Fibroblast of upper back skin (primary cell): ENCODE measurements at places on chromosomes 2 and 18.
A peak's percentile ranks its signal among the peaks of the same experiment; 100 is the strongest.

- DNase-seq = no peak
These were observed 668 bp upstream of the ANKRD12 start for GRCh38 chr18:9135912-9136314.

DNA sequence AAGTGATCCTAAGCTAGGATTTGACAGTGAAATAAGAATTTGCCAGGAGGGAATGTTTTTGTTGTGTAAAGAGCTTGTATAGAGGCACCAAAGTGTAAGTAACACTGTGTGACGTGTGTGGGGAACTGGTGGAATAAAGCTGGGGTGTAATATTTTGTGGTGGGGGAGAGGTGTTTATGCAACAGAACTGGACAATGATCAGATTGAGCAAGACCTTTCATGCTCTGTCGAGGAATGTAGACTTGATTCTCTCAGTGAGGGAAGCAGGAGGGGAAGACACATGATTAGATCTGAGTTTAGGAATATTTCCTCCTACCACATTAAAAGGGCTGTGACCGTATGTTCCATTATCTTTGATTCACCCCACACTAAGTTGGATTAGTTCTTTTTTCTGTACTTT, 43.6 kb downstream of the EFEMP1 start:
- DNase-seq = peak; percentile 59

GRCh38 chr2:42977270-42978174, 185.1 kb upstream of the HAAO start:
- no peak for DNase-seq

DNA sequence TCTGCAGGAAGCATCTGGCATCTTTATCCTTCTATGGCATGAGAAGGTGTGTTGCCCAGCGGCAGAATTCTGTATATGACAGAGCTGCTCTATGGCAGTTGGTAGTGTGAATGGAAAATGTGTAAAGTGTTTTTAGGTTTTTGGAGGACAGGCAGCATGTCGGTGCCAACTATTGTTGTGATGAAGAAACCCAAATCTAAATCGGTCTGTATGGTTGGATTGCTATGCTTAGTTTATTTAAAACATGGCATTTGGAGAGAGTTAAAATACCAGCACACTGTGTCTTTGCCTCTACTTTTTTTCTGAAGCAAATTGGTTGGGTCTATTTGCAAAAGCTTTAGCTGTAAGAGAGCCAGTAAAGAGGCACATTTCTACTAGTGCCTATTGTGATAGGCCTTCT, 136.7 kb downstream of the CTNNA2 start:
- no peak for DNase-seq

DNA sequence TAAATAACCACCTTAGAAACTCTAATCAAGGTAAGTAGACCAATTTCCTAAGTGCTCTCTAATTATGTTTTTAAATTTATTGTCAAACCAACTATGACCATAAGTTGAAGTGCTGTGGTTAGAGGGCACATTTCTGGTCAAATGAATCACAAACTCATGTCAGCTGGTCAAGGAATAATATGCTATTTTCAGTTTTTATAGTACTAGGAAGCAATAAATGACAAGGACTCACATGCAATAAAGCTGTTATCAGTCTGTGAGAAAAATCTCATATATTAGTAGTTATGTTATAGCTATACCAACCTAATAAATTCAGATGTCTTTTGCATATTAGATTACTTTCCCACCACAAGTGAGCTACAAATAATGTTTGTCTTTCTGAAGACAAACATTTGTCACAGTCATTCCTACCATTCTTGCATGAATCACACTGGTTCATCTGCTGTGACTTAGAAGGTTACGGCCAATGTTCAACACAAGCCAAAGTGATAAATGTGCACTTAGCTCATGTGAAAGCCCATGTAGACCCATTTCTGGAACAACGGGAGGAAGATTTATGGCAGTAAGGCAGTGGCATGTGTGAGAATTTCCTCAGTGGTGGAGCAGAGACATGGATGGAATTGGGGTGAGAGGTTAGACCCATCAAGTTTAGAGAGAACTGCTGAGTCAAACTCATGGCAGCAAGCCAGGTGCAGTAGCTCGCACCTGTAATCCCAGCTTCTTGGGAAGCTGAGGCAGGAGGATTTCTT, 27.4 kb upstream of the CCNYL1 start:
- peak; percentile 74 for DNase-seq

DNA sequence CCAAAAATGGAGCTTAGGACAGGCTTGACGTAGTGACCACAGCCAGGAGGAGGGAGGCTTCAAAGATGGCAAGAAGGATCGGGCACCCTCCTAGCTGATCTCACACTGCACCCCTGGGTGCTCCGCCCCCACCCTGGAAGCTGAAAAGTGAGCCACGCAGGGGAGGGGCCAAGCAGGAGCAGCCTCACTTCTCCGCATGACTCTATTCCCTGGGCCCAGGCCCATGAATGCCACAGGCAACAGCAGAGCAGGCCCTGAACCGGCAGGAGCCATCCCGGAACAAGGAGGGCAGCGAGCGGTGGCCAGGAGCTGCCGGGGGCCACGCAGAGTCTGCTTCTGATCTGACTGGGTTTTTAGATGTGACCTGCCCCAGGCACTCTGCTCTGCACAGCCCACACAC, 30.0 kb downstream of the BIN1 start:
- no peak for DNase-seq

- peak; percentile 48 for DNase-seq
These were observed 10.5 kb downstream of the MAP3K2 start for GRCh38 chr2:127377262-127377661.

DNA sequence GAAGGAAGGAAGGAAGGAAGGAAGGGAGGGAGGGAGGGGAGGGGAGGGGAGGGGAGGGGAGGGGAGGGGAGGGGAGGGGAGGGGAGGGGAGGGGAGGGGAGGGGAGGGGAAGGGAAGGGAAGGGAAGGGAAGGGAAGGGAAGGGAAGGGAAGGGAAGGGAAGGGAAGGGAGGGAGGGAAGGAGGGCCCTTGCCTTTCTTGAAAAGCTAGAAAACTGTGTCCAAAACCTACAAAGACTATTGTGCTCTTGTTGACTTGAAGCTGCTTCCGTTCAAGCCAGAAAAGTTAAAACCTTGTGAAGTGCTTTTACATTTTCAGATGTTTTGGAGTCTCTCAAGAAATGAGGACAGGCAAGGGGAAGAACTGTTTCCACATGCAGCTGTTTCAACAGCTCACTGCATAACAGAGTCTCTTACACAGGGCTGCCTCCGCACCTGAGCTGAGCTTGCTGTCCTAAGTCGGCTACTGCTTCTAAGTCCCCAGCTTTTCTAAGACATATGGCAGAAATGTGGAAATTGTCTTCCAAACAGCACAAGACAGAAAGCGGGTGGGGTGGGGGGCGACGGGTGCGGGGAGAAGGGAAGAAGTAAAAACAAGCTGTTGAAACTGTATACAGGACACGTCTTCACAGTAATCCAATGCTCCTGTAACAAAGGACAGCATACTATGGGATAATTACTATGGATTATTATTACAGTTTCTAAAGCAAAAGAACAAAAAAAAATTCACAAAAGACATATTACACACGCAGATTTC, 46.1 kb downstream of the BCL11A start:
- DNase-seq = no peak

- DNase-seq = no peak
These were observed 140.3 kb downstream of the RPIA start for GRCh38 chr2:88831792-88832248.

- DNase-seq = no peak
These were observed 41.9 kb downstream of the ALK start for GRCh38 chr2:29879456-29879855.

- no peak for DNase-seq
These were observed 16.1 kb upstream of the STRN start for GRCh38 chr2:36982467-36982866.

GRCh38 chr2:9280224-9280623, 73.6 kb downstream of the ASAP2 start:
- no peak for DNase-seq

DNA sequence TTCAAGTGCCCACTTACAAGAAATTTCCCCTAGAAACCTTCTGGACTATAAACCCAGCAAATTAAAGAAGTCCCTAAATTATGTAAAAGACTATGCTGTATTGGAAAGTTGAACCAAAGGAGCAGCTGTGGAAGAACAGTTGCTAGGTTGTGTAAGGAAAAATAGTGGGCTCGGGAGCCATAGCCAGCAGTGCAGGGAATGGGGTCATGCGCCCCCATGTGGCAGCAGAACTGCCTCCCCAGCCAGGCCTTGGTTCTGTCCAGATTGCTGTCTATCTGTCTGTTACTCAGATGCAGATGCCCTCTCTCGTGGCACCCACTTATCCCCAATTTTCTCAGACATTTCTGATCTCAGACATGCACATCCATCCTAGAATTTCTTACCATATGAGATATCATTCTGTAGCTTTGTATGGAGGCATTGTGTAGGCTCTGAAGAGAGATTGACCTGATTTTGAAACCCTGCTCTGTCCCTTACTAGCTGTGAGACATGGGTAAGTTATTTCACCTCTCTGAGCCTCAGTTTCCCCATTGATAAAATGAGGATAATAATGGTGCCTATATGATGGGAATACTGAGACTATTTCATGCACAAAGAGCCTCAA, 258.3 kb downstream of the SS18 start:
- peak; percentile 78 for DNase-seq

GRCh38 chr2:85134896-85135659, 1.9 kb downstream of the TCF7L1 start:
- no peak for DNase-seq

DNA sequence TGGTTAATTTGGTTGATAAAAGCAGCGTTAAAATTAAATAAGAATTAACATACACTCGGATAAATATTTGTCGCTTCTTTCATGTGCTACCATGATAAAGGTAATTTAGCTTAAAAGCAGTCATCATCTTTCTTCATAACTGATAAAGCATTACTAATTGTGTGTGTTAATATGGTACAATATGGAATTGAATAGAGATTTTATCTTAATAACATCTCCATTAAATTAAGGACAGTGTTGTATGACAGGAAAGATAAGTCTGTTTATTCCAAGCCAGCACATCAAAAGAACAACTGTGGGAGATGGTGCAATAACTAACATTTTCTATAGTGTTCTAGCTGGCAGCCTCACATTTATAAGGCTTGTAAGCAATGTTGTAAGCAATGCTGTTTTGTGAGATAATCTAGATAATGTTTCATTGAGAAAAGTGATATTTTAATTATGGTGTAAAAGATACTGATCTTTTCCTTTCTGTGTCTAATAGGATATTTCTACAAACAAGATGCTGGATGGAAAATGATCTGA, 64.4 kb upstream of the AFF3 start:
- DNase-seq = no peak
